Activated CD8-positive, alpha-beta T cell treated with anti-CD3 and anti-CD28 coated beads, Interleukin-2, amount 10 ng/mL, durations not matched to agents 7 days and 5 days (primary cell): ENCODE measurements at places on chromosomes 2 and 18.

- DNase-seq: no peak
Measured at GRCh38 chr2:217220228-217221013, 360.6 kb upstream of the TNP1 start.

DNA sequence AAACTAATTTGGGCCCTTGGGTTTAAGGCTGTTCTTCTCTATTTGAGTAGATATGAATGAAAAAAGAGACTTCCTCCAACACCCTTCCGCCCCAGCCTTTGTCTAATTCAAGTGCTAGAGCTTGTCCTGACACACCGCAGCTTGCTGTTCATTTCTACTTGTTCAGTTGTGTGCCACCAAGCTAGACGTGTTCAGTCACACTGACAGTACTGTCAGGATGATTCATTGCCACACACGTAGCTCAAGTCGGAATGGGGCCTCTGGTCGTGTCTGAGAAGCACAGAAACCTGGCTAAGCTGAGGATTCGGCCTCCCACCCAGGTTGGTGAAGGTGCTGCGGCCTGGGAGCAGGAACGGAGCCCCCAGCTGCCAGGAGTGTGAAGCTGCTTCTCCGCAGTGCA, 45.6 kb upstream of the INHBB start:
- DNase-seq: no peak

DNA sequence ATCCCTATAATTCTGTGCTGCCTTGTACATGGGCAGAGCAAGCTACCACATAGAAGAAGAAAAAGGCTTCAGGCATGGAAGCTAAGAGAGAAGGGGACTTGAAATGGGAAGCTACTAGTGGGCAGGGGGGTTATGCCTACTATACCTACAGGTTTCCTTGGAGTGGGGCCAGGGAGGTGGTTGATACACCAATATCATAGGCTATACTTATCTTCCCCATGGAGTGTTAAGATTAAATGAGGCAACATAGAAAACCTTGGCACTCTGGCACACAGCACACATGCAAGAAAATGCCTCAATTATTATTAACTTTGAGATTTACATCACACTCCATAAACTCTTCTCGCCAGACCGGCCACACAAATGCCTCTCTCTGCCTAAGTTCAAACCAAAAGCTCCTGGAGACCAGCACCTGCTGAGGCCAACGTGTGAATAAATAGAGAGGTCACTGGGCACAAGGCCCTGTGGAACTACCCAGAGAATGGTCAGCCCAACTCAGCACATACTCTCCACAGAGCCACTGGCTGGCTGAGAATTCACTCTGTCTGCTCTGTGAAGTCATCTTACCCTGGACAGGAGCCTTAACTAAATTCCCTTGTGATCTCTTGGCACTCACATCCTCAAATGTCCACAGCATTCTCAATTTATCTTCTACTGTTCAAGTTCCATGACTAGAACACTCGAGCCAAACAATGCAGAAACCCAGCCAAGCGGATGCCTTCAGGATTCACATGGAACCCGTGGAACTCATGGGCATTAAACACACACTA, 498.7 kb downstream of the BCL11A start:
- DNase-seq: no peak

DNA sequence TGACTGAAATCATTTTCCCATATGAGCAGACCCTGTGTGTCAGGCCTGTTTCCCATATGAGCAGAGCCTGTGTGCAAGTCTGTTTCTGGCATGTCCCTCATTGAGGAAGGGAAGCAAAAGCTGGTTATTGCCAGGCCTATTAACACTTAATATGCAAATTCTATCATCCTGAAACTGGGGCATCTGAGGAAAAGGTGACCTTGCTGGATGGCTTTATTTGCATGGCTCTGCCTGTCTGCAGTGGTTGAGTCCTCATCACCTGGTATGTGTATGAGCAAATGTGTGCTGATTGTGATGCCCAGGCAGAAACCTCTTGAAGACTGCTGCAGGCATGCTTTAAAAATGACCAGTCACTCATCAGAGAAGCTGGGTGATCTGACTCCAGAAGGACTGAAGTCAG, 31.2 kb downstream of the EIF4E2 start:
- DNase-seq: no peak

DNA sequence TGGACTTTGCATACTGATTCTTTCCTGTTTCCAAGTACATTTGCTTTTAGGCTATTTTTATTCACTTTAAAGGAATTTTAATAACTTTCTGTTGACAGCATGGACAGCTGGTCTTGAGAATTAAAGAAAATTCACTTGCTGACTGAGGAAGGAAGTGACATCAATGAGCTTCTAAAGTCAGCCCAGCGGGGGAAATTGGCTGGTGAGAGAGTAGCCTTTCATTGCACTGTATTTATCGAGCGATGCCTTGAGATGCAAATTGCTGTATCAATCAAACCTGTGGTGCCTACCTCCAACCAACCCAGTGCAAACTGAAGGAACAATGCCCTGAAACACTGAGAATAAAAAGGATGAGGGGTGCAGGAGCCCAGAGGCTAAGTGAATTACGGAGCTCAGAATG, 91.4 kb upstream of the AQP4 start:
- no peak for DNase-seq

DNA sequence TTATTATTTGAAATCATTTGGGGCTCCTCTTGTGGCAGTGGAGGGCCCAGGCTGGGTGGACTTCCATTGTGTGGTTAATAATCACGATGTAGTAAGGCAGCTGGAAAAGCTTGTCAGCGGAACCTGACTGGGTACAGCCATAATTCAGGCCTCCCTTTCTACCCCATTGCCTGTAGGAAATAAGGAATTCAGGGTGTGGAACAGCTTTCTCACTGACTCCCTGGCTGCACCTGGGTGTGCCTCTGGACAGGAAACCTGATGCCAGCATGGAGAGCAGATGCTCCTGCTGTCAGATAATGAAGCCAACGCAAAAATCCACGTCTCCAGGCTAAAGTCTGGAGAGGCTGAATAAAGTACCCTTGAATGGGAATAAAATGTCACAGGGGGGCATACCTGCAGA, 44.2 kb downstream of the LYPD6B start:
- DNase-seq: no peak

- DNase-seq: no peak
Measured at GRCh38 chr2:233793465-233794127, 15.5 kb downstream of the MROH2A start.

- no peak for DNase-seq
Measured at GRCh38 chr2:169010633-169011460, 20.3 kb downstream of the ABCB11 start.

DNA sequence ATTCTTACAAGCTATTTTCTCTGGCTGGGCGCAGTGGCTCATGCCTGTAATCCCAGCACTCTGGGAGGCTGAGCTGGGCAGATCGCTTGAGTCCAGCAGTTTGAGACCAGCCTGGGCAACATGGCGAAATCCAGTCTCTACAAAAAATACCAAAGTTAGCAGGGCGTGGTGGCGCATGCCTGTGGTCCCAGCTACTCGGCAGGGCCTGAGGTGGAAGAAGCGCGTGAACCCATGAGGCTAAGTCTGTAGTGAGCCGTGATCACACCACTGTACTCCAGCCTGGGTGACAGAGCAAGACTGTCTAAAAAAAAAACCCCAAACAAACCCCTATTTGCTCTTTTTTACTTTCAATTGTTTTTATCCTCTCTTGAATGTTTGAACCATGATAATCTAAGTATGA, 37.0 kb downstream of the PPP4R1 start:
- DNase-seq: no peak
